ENCODE measurements at places on chromosomes 13 and 19.

DNA sequence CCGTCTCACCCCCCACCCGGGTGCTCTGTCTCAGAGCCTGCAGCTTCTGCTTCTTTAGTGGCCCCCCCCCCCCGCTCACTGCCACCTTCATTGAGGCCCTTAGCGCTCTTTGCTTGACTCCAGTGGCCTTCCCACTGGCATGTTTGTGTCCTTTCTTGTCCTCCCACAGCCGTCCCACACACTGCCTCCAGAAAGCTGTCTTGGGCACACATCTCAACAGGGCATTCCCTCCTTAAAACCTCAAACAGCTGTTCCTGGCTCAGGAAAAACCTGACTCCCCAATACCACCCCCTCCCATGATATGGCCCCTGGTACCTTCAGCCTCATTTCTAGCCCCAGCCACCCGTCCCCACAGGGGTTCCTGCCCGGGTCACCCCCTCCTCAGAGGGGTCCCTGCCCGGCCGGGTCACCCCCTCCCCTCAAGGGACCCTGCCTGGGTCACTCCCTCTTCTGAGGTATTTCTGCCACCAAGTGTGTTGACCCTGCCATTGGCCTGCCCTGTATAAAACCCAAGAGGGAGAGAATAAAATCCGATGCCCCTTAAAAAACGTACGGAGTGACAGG is 8.9 kb downstream of the B3GLCT start:
- no peak for DNase-seq

DNA sequence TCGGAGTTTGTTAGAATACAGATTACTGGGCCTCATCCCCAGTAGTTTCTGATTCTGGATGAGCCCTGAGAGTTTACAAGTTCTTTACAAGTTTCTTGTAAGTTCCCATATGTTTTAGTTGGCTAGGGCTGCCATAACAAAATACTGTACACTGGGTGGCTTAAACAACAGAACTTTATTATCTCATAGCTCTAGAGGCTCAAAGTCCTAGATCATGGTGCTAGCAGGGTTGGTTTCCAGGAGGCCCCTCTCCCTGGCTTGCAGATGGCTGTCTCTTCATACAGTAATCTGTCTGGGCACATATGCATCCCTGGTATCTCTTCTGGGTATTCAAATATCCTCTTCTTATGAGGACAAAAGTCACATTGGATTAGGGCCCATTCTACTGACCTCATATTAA is 167.2 kb downstream of the KLF5 start:
- no peak for DNase-seq

- no peak for DNase-seq
Observed at GRCh38 chr19:18723871-18724377, 40.4 kb downstream of the CRTC1 start.

DNA sequence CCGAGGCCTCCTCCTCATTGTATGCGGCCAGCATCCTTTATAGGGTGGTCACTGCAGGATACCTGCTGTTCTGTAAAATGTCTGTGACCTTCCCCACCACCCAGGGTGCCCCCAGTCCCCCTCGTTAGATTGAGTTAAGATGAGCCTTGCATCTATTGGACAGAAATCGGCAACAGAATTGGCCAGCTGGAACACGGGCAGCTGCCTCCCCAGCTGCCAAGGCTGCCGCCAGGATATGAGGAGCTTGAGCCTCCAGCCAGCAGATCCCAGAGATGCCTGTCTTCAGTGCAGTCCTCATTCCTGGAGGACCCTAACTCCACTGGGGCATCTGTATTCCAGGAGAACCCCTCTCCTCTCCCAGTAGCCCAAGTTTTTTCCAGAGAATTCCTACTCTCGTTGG is 463.0 kb downstream of the TSHZ3 start:
- DNase-seq: no peak

GRCh38 chr19:34644991-34645461 is 31.9 kb downstream of the SCGB2B2 start:
- no peak for DNase-seq

- no peak for DNase-seq
Observed at GRCh38 chr13:97986835-97987234, 33.4 kb downstream of the IPO5 start.

GRCh38 chr13:105465251-105465650 is 1070.2 kb downstream of the EFNB2 start:
- no peak for DNase-seq

GRCh38 chr13:89923736-89924135 is 1423.8 kb upstream of the MIR17HG start:
- no peak for DNase-seq

DNA sequence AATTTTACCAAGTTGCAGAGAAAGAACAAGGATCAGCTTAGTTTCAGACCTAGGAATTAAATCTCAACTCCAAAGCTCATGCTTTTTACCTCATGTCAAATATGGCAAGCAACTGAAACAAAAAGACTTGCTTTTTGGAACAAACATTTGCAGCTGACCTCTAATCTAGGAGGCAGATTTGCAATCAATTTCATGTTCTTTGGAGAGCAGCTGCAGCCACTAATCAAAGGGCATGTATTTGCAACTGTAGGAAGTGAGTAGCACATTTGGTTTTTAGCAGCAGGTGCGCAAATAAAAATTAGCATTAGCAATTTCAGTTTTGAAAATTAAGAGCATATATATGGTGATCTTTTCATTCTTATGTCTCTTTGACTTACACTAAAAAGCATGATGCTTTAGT is 459.3 kb upstream of the SLC10A2 start:
- DNase-seq: no peak

DNA sequence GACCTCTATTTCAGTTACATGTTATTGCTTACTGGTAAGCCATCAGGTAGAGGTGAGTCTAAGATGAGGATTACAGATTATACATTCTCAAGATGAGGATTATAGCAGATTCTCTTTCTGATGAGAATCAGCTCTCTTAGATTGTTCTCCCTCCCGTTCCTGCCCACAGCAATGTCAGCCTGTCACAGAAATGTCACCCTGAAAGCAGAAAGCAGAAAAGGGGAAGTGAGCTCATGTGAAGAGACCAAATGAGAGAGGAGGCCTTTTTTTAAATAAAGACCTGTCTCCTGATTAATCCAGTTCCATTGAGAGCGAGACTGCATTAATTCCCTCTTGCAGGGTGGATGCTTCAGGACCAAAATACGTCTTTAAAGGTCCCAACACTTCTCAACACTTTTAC is 445.6 kb downstream of the KCTD12 start:
- DNase-seq: no peak

DNA sequence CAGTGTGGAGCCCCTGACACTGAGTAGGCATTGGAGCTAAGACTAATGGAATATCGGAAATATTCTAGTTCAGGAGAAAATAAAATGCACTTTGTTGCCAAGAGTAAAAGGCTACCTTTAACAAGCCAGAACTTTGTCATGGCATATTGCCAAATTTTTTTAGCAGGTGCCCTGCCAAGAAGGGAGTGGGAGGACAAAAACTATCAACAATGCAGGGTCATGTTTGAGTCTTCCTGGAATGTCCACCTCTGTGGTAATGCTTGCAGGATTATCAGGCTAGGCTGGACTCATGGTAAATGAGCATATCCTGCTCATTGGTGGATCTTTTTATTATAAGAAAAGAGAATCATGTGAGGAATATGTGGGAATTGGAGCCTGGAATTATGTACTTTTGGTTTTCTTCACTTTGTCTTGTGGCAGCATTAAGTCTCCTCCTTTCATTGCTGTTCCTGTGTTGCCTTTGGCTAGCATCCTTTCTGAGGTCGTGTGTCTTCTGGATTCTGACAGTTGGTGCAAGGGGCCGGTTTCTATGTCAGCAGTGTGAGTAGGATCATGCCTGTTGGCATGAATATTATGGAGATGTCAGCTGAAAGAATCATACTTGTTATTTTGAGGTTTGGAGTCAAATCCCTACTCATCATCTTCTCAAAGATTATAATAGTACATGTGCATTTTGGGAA is 122.9 kb upstream of the SPRY2 start:
- DNase-seq: no peak

DNA sequence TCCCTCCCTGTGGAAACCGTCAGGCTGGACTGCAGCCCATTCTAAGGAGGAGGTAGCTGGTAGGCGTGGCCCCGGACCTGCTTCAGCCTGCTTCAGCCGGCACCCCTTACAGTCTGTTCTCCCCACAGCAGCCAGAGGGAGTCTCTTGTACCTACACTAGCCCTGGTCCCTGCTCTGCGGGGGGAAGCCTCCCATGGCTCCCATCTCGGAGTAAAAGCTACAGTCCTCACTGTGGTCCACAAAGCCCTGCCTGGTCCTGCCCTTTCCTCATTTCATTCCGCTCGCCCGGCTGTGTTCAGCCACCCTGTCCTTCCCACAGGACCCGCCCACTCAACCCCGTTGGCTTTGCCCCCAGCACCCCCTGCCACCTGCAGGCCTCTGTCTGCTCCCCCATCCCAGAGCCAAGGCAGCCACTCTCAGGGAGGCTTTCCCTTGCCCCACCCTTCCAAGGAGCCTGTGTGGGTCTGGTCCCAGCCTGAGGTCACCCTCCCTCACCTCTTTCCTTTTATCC is 1.3 kb downstream of the PGLYRP1 start:
- no peak for DNase-seq

DNA sequence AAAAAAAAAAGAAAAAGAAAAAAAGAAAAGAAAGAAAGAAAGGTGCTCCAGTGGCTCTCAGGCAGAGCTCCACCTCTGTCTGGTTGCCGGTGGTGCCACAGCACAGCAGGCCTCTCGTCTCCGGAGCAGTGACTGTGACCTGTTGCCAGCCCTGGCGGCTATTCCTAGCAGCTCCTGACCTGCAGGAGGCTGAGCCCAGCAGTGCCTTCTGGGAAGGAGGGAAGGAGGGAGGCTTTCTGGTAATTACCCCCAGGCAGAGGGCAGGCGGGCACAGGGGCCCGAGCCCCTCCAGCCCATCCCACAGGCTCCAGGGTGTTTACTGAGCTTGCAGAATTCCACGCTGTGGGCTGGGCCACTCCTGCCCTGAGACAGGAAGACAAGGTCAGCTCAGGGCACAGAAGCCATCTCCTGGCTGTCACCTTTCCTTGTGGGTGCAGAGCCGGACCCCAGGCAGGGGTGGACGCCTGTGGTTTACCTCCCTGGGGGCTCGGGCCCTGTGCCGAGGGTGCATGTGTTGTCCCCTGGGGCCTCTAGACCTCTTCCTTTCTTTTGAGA is 77.9 kb downstream of the GNG7 start:
- no peak for DNase-seq

DNA sequence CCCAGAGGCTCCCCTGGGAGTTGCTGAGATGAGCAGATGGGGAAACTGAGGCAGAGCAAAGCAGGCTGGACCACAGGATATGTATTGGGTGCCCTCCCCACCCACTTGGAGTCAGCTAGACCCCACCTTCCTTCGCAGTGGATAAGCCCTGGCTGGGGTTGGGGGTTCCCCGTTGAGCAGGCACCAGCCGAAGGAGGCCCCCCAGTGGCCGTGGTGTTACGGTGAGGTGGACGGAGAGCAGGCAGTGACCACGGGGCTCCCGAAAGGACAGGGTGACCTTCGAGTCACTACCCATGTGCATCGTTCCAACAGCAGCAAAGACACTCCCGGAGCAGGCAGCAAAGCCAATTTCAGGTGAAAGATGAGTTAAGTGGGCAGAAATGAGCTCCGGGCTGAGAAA is 62.4 kb upstream of the ADGRE5 start:
- DNase-seq: no peak

DNA sequence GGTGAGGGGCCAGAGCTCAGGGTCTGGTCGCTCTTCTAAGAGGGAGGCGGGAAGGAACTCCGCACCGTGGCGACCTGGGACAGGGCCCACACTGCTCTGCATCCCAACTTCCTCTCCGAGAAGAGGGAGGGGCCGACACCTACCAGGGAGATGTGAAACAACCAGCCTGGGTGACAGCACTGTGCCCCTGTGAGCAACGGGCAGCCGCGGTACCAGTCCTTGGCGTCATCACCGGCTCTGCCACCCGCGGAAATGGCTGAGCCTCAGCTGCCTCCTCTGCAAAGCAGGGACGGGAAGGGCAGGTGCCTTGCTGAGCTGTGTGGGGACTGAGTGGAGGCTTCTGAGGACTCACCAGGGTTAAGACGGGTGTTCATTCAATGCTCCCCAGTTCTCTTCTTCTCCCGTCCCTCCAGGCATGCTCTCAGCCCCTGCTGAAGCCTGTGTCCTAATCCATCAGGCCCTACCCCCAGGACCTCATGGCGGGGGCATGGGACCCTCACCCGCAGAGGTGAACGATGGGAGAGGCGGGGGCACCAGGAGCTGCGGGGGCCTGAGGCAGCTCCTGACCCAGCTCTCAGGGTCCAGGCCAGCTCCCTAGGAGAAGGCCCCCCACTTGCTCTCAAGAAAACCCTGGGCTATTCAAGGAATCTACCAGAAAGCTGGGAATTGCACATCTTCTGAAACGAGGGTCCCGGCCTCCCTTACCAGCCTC is 9.3 kb downstream of the ZNF787 start:
- no peak for DNase-seq

DNA sequence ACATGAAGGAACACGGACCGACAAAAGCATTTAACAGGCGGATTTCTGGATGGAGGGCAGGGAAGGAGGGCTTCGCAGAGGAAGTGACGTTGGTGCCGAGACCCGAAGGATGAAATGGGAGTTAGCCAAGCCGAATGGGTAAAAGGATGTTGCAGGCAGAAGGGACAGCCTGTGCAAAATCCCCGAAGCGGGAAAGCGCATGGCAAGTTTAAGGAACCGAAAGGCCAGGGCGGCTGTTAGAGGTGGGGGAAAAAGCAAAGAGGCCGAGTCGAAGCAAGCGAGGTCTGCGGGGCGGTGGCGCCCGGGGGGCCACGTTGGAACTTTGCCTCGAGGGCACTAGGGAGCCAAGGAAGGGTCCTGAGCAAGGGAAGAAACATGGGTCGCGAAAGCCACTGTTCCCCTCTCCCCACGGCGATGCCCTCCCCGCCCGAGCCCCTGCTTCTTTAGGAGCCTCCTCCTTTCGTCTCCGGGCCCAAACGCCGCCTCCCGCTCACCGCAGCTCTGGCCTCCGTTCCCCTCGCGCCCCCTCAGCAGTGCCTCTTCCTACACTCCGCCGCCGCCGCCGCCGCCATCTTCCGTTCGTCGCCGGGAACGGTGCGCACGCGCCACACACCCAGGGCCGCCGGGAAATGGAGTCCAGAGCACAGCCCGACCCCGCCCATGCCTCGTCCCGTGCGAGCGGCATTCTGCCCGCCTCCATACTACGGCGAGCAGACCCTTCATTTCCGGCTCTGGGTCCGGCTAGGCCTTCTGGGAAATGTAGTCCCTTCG is at the start of gene SYMPK:
Gene SYMPK (minus strand): TSS at position 584 of the 771 bp plus-strand sequence. CDS start 8,652 bp downstream, outside the sequence.
- peak; percentile 98 for DNase-seq

GRCh38 chr13:66152596-66152995 is 1077.5 kb downstream of the PCDH9 start:
- no peak for DNase-seq

GRCh38 chr19:19490214-19490968 is 25.0 kb downstream of the TSSK6 start:
- peak; percentile 67 for DNase-seq

DNA sequence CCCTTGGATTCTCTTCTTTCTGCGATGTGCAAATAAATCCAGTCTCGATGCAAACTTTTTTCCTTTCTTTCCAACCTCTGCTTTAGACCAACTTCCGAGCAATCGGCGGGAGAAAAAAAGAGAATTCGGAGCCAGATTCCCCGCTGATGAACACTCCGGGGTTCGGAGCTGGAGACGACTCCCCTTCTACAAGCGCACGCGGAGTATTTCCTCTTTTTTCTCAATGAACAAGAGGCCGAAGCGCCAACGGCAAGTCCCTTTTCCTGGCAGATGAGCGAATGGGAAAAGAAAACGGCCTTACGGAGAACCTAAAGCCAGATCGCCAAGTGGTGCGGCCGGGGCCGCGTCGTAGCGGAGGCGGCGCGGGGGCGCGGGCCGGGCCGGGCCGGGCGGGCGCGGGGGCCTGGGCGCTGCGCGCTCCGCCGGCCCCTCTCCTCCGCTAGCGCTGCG is 250 bp downstream of the SPRY2 start:
- DNase-seq: no peak

- DNase-seq: no peak
Observed at GRCh38 chr19:31541396-31541795, 192.2 kb upstream of the TSHZ3 start.
